ENCODE measurements at places on chromosomes 5 and 9.
A peak's percentile ranks its signal among the peaks of the same experiment; 100 is the strongest.

- no peak overlapping the region for H3K27ac ChIP-seq
- peak; percentile 52 for DNase-seq
- H3K4me3 ChIP-seq: no peak overlapping the region
- no peaks in the 10 kb centered on the region for H3K27me3 ChIP-seq
Observed at GRCh38 chr5:74648835-74649293, 8.3 kb upstream of the ENC1 start.

DNA sequence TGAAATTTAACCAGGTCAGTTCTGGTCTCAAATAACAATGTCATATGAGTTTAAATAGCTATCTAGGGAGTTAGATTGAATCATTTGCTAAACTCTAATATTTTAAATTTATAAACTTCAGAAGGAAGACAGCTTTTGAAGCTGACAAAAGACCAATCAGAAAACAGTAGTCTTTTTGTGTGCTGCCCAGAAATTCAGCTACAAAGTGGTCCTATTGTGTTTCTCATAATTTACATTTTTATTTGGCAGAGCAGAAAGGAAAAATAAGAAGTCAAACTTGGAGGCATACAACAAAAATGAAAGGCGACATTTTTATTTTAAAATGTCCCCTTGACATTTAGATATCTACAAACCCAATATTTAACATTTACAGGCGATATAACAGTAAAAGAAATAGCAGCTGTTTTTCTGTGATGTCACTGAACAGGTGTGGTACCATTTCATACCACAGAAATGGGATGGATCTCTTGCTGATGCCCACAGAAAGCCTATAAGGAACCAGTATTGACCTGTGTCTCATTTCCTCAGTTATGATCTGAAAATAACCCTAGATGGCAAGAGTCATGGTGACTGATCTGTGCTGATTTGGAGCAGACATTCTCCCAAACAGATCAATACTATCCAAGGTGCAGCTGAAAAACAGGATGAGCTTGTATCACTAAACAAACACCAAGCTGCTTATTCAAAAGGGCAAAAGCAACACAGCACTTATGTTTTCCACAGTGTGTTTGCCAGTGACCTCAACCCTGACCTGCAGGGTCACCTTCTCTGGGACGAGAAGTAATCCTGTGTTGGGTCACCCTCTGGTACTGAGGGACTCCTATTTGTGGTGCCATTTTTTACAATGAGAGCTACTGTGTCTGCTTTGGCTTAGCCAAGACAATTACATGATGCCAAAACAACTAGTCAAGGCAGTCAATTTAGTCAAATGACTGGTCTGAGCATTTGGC is 3.6 kb upstream of the FST start:
- H3K27ac ChIP-seq: no peak overlapping the region
- peak; percentile 11 for DNase-seq
- H3K4me3 ChIP-seq: no peak overlapping the region
- H3K36me3 ChIP-seq: peaks cover 35% of the 10 kb centered on the region
- H3K4me1 ChIP-seq: peaks cover 14% of the 10 kb centered on the region
- H3K27me3 ChIP-seq: no peaks in the 10 kb centered on the region

DNA sequence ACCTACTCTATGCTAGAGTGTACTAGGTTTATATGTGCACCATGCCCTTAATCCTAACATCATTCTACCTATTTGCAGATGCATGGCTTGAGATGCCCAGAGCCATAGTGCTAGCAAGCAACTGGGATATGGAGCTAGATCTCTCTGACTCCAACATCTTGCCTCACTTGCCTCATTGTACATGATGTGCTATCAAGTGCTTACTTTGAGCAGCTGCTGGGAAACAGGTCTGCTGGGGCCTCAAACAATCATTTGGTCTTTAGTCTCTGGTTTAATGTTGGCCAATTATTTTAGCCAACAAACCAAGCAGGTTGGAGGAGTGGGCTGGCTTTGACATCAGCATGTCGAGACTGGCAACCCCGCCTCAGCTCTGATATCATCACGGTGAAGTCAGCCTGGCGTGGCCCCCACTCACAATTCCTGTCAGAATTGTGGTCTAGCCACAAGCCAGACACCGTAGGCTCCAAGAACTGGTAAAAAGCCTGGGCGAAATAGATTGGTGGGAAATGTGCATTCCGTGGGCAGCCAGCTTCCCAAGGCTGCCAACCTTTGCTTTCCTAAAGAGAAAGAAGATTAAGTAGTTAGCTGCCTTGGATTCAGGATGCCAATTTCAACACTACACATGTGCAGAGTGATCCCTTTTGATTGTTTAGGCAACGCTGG is 21.1 kb upstream of the GAS1 start:
- no peak for DNase-seq
- no peaks in the 10 kb centered on the region for H3K36me3 ChIP-seq
- H3K4me3 ChIP-seq: no peak overlapping the region
- peaks cover 44% of the 10 kb centered on the region for H3K27me3 ChIP-seq
- no peak overlapping the region for H3K27ac ChIP-seq
- H3K4me1 ChIP-seq: no peaks in the 10 kb centered on the region

- H3K4me1 ChIP-seq: no peaks in the 10 kb centered on the region
- DNase-seq: no peak
- no peak overlapping the region for H3K4me3 ChIP-seq
- no peaks in the 10 kb centered on the region for H3K36me3 ChIP-seq
- H3K27ac ChIP-seq: no peak overlapping the region
Observed at GRCh38 chr5:5217371-5217770, 77.2 kb downstream of the ADAMTS16 start.

DNA sequence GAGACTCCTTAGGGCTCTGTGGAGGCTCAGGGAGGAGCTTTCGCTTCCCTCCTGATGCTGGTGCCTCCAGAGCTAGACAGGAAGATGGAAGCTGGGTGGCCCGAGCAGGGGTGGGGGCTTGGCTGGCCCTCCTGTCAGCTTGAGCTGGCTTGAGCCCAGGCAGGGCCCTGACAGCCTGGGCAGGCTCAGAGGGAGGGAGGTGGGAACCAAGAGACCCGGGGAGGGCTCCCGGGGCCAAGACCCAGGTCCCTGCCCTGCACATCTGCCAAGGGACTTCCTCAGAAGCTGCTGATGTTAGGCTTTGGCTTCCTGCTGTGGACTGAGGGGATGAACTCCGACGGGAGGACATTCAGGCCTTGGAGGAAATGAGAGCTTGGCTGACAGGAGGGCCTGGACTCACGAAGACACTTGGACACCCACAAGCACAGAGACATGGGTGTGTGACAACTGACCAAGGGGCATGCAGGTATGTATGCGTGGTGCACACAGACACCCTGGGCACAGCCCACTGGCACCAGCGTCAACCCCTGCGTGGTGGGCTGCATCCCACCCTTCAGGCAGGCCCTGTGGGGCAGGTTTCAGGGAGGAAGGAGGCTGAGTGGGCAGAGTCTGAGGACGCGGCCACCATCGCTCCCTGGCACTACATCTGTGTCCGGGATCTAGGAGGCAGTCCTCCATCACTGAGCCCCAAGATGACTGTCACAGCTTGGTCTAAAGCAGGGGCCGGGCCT is 1.7 kb upstream of the LTC4S start:
- H3K27me3 ChIP-seq: no peaks in the 10 kb centered on the region
- no peak for DNase-seq
- H3K4me3 ChIP-seq: no peak overlapping the region
- H3K4me1 ChIP-seq: peaks cover 13% of the 10 kb centered on the region
- peaks cover 59% of the 10 kb centered on the region for H3K36me3 ChIP-seq

DNA sequence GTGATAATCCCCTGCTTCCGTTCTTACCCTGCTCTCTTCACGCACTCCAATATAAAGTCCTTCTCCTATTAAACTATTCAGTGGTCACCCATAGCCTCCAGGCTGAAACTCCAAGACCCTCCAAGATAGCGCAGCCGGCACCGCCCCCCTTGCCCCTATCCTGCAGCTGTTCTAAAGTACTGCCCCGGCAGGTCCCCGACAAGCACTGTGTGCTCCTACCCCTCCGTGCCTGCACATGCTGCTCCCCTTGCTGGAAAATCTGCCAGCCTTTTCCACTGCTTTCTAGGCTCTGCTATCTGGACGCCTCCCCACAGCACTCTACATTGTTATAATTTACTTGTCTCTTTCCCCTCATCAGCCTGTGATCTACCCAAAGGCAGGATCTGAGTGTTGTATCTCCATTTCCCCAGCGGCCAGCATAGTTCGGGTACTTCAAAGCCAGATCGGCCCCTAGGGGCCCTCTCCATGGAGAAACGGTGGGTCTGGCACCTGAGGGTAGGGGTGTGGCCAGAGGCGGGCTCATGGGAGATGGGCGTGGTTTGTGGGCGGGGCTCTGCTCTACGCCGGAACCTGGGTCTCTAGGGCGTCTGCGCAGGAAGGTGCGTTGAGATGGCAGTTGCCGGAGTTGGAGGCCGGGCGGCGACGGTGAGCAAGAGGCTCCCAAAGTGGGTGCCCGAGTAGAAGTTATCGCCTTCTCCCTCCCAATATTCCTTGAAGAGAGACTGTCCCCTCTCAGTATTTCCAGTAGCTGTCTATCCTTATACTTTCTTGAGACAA is 83.5 kb upstream of the RUSC2 start:
- no peak overlapping the region for H3K4me3 ChIP-seq
- H3K36me3 ChIP-seq: no peaks in the 10 kb centered on the region
- no peak for DNase-seq
- H3K27me3 ChIP-seq: no peaks in the 10 kb centered on the region
- H3K27ac ChIP-seq: no peak overlapping the region

GRCh38 chr9:69815313-69815712 is 5.3 kb upstream of the CFAP95 start:
- H3K4me3 ChIP-seq: no peak overlapping the region
- no peaks in the 10 kb centered on the region for H3K4me1 ChIP-seq
- no peak for DNase-seq
- no peaks in the 10 kb centered on the region for H3K27me3 ChIP-seq
- no peak overlapping the region for H3K27ac ChIP-seq
- peaks cover 2% of the 10 kb centered on the region for H3K36me3 ChIP-seq

DNA sequence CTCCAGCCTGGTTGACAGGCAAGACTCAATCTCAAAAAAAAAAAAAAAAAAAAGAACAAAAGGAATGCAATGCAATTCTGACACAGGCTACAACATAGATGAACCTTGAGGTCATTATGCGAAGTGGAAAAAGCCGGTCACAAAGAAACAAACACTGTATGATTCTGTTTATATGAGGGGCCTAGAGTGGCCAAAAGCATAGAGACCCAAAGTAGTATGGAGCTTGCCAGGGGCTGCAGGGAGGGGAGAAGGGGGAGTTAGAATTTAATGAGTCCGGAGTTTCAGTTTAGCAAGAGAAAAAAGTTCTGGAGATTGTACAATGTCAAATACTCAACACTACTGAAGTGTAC is 33.2 kb upstream of the ASS1 start:
- H3K27me3 ChIP-seq: no peaks in the 10 kb centered on the region
- H3K4me3 ChIP-seq: no peak overlapping the region
- no peaks in the 10 kb centered on the region for H3K4me1 ChIP-seq
- H3K27ac ChIP-seq: no peak overlapping the region
- no peak for DNase-seq
- H3K36me3 ChIP-seq: no peaks in the 10 kb centered on the region

DNA sequence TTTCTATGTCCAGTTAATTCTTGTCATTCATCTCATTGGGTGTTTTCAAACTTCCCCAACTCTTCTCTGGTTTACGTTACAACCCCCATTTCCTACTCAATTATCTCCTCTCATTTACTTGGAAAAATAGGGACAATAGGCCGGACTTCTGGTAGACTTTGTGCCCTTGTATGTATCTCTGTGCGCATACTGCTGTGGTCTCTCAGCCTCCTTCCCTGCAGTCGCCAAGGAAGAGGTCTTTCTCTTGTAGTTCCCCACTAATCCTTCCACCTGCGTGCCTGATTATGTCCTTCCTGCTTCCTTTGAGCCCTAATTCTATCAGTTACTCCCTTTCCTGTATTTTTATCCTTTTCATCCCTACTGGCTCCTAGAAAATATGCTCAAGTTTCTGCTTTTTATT is 176.3 kb downstream of the GDNF start:
- H3K36me3 ChIP-seq: no peaks in the 10 kb centered on the region
- H3K27ac ChIP-seq: no peak overlapping the region
- H3K4me3 ChIP-seq: no peak overlapping the region
- DNase-seq: no peak

GRCh38 chr5:102758576-102758975 is 3.5 kb downstream of the PAM start:
- H3K36me3 ChIP-seq: peaks cover 28% of the 10 kb centered on the region
- H3K27ac ChIP-seq: no peak overlapping the region
- no peak overlapping the region for H3K4me3 ChIP-seq
- H3K27me3 ChIP-seq: no peaks in the 10 kb centered on the region
- no peak for DNase-seq
- peaks cover 46% of the 10 kb centered on the region for H3K4me1 ChIP-seq

DNA sequence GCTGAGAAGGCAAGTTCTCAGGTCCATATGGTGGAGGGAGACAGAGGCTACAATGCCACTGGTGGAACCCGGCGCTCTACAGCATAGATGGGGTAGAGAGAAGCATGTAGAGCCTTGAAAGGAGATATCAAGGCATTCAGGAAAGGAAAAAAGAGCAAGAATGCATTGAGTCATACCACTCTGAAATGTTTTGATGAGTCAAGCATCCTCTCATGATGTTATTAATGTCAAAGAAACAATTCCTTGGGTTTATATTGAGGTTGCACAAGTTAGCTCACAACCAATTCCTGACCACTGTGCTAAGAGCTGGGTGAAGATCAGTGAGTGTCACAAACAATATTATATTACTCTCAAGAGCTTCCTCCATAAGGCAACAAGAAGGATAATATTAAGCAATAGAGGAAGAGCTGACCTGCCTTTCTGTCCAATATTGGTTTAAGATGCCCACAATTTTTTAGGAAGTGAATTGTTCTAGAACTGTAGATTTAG is 178.0 kb downstream of the RFK start:
- DNase-seq: no peak
- no peak overlapping the region for H3K4me3 ChIP-seq
- H3K27ac ChIP-seq: no peak overlapping the region
- H3K4me1 ChIP-seq: no peaks in the 10 kb centered on the region
- no peaks in the 10 kb centered on the region for H3K36me3 ChIP-seq
